Left ventricle myocardium superior (tissue), 1 donor: ENCODE measurements at places on chromosomes 3 and 15.

DNA sequence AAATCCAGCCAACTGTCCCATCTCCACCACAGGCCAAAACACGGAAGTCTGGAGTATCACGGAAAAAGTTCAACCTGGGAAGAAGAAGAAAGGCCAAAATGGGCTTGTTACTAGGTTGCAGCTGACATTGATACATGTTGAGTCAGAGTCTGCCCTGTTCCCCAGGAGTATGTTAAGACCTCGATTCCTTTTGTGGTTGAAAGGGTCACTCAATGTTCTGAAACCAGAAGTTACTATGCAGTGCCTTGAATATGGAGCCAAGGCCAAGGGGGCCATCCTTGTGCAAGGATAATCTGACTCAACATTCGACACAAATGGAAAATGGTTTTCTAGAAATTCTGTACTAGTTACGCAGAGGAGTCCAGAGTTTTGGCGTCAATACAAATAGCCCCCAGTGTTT, 104.2 kb downstream of the DGKG start:
- no peak for DNase-seq

GRCh38 chr15:88448991-88449461, 18.2 kb downstream of the MRPL46 start:
- no peak for DNase-seq

DNA sequence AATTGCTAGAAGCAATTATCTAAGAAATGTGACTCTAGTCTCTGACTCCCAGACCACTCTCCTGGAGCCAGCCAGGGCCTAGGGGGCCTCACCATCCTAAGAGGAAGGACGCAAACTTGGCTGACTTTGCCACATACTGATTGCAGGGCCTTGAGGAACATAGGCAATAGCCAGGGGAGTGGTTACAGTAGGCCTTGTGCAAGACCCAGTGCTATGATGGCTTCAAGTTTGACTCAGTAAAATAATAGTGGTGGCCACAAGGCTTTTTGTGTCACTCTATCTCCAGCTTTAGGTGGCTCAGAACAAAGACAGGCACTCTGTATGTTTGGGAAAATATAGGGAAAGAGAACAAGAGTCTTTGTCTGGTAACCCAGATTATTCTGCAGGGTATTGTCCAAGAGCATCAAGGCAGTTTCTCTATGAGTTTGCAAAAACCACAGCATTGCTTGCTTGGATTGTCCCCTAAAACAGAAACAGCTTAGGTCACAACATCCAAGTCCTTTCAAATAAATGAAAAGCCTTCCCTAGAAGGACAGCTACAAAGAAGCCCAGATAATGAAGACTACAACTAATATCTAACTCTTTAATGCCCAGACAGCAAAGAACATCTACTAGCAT, 631.5 kb downstream of the PYDC2 start:
- DNase-seq, result no peak

GRCh38 chr15:73914145-73914544, 12.1 kb upstream of the LOXL1 start:
- DNase-seq, result no peak

DNA sequence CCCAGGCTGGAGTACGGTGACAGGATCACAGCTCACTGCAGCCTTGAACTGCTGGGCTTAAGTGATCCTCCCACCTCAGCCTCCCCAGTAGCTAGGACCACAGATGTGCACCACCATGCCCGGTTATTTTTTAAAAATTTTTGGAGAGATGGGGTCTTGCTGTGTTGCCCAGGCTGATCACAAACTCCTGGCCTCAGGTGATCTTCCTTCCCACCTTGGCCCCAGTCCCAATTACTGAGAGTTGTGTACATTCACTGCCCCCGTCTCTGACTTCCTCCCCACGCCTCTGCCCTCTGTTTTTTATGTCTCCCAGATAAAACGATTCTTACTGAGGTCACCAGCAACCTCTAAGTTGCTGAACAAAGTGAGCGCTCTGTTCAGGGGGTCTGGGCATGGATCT, 87.7 kb downstream of the LINGO1 start:
- DNase-seq, result no peak

GRCh38 chr3:99712291-99712954, 74.0 kb downstream of the COL8A1 start:
- DNase-seq, result no peak

- DNase-seq, result no peak
Measured at GRCh38 chr3:194282436-194283122, 68.5 kb downstream of the CPN2 start.

DNA sequence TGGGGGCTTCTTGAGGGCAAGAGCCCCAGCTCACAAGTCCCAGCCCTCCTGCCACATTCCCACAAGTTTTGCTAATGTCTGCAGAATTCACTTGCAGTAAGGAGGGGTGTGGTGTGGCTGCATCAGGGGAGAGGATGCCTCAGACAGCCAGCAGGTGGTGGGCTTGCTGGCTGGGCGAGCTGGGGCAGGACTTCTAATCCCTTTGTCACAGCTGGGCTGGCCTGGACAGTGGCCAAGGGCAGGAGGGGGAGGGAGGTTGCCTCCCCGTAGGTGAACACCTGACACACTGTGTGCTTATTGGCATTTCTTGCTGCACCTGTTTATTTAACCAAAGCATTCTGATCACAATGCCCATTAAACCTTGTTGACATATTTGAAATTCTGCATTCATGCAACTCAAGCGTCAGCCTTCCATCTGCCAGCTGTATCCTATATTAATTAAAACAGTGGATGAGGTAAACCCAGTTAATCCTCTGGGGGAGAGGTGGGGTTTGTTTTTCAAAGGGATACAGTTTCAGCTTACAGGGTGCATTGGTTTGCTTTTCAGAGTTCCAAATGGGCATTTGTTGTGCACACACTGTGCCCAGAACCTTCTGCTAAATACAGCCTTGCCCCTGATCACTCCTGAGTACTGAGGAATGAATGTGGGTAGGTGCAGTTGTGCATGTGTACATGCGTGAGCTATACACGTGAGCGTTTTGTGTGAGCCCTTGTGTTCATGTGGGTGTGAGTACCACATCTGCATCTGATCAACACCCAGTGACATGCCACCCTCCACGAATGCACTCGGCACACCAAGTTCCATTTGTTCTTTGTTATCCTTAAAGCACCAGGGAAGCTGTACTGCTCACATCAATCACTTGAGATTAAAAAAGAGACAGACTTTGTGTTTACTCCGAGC, 268.7 kb downstream of the XXYLT1 start:
- DNase-seq, result peak; percentile 80

DNA sequence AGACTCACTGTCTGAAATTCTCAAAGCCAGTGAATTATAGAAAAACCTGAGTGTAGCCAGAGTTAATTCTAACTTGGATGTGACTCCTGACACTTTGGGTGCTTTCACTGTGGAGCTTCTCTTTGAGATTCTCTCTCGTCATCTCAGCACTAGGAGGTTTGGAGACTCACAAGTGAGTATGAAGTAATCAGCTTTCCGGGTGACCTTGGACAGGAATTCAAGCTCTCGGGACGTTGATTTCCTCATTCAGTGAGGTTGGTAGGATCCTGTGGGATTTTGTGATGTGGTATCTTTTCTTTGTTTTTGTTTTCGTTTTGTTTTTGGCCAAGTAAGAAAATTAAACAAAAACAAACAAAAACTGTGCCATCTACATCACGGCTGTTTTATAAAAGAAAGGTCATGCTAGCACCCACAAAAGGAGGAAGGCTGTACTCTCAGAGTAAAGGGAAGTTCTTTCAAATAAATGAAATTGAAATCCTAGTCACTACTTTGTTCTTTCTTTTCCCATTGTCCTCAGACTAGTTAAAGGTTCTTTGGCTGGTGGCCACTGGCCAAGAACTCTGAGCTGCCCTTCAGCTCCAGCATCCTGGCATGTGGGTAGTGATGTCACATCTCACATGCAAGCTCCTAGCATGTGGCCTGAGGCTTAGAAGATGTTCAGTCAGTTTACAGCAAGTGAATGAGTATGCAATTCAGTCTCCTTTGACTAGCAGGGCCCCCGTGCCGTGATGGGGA, 263.3 kb upstream of the TPM1 start:
- peak; percentile 56 for DNase-seq

DNA sequence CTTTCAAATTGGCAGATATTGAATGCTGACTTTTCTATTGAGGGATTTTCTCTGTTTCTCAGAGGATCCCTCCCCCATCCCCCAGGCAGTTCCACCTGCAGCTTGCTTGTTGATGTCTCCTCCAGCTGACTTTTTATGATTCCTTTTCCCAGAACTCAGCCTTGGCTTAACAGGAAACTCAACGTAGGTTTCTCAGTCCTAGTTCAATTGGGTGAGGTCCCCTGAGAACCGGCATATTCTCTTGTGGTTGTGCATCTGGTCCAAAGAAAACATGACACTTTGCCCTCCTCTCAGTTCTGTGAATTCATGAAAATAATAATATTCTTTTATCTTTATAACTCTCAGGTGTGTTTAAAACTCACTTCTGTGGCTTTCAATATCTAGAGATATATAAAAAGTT, 1222.1 kb downstream of the OTOL1 start:
- no peak for DNase-seq

- peak; percentile 34 for DNase-seq
Measured at GRCh38 chr15:87724330-87724729, 532.2 kb downstream of the NTRK3 start.

GRCh38 chr15:77604973-77605372, 27.7 kb downstream of the LINGO1 start:
- DNase-seq, result no peak

- DNase-seq, result no peak
Measured at GRCh38 chr15:56978898-56979662, 60.6 kb downstream of the TCF12 start.

- no peak for DNase-seq
Measured at GRCh38 chr3:55128225-55128823, 200.5 kb upstream of the LRTM1 start.

GRCh38 chr3:134652886-134653630, 2.2 kb upstream of the KY start:
- no peak for DNase-seq

GRCh38 chr3:169604568-169604967, 58.9 kb downstream of the MECOM start:
- DNase-seq, result no peak

DNA sequence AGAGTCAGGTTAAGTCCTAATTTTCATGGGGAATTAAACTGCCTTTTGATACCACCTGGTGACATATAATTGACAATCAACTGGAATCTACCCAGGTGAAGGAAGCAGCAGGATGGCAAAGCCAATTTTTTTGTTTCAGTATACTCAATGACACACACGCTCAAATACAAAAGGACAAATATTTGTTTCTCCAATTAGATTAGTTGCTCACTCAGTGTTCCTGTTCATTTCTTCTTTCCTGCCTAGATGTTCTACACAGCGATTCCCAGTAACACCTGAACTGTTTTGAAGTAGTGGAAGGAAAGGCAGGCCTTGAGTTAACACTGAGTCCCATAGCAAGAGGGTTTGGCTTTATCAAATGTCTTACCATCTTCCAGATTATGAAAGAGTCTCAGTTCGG, 157.5 kb downstream of the PDZRN3 start:
- no peak for DNase-seq

DNA sequence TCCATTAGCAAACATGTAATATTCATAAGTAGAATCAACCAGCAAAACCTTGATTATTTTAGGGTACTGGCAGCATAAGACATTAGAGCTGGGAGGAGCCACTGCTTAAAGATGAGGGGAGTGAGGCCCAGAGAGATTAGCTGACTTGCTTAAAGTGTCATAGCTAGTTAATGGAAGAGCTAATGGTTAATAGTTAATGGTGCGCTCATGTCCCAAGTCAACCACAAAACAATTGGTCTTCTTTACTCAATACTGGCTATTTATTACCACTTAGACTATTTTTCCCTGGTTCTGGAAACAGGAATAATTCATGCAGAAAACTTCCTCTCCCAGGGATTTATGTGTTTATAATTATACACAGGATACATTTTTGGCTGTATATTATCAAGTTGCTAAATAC, 33.1 kb downstream of the EIF4E3 start:
- DNase-seq, result no peak

GRCh38 chr3:99966662-99967416, 147.5 kb downstream of the FILIP1L start:
- no peak for DNase-seq

DNA sequence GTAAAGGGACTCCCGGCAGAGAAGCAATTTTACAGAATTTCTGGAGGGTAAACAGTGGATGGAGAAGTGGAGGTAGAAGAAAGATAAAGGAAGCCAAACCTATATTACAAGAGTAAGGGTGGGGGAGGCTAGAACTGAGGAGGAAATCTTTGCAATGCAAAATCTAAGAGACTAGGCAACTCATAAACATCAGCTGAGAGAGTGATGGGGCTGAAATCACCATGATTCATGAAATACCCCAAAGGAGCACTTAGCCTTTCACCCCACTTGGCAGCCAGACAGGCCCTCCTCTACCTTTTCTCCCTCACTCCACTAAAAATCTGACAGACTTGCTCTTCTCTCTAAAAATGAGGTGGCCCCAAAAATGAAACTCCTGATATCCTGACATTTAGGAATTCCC, 19.5 kb upstream of the ZBTB38 start:
- DNase-seq, result no peak
